Dermis blood vessel endothelial cell (primary cell): ENCODE measurements at places on chromosomes 3 and 15. TPM values are rescaled to one million over a fixed set of nuclear protein-coding genes. Genes with fewer than 3 reads are reported as not detected.

The CCR2 gene
- total RNA-seq: not detected in 2 replicates

The ITGA11 gene
- total RNA-seq: 3.4 and 12.9 TPM in 2 replicates

The PSTPIP1 gene
- 0.23 and 0.51 TPM in 2 replicates for total RNA-seq

The FHIT gene
- 0.51 and 0.56 TPM in 2 replicates for total RNA-seq

The INSYN1 gene
- not detected in 2 replicates for total RNA-seq

The MESP1 gene
- 0.14 and 0.34 TPM in 2 replicates for total RNA-seq

The ITPKA gene
- total RNA-seq: 0.56 and 0.68 TPM in 2 replicates

The RLBP1 gene
- total RNA-seq: not detected in 2 replicates

The CYP1A2 gene
- not detected in 2 replicates for total RNA-seq

The RTP4 gene
- 1.7 and 3.1 TPM in 2 replicates for total RNA-seq

The PLCB2 gene
- total RNA-seq: under 0.01 and 0.05 TPM in 2 replicates

The ZNF385D gene
- total RNA-seq: 2.0 and 4.4 TPM in 2 replicates

The CFAP44 gene
- 0.98 and 2.0 TPM in 2 replicates for total RNA-seq
